ENCODE measurements at places on chromosomes 11 and 22.

DNA sequence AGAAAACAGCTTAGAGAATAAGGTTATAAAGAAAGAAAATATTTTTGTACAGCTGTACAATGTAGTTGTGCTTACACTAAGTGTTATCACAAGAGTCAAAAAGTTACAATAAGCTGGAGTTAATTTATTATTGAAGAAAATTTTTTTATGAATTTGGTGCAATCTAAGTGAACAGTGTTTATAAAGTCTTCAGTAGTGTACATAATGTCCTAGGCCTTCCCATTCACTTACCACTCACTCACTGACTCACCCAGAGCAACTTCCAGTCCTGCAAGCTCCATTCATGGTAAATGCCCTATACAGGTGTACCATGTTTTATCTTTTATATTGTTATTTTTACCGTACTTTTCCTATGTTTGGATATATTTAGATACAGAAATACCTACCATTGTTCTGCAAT lies 34.7 kb downstream of the GDPD4 start:
- no peak for DNase-seq

DNA sequence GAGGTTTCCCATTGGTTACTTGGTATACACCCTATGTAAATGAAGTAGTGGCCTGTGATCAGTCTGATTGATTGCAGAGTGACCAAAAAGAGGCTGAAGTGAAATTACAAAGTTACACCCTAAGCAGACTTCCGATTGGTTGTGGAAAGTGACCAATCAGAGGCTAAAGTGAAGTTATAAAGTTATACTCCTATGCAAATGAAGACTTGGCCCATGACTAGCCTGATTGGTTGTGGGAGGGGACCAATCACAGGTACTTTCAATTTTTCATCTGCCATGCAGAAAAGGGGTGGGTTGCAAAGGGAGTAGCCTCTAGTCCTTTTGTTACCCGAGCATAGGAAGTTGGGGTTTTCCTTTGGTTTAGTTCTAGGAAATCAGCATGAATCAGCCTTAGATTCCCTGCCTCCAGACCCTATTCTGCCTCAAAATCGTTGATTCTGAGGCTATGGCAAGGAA lies 18.1 kb upstream of the CSTF3 start:
- DNase-seq, result no peak

- DNase-seq, result no peak
Measured at GRCh38 chr11:33613404-33613803, 87.2 kb downstream of the C11orf91 start.

DNA sequence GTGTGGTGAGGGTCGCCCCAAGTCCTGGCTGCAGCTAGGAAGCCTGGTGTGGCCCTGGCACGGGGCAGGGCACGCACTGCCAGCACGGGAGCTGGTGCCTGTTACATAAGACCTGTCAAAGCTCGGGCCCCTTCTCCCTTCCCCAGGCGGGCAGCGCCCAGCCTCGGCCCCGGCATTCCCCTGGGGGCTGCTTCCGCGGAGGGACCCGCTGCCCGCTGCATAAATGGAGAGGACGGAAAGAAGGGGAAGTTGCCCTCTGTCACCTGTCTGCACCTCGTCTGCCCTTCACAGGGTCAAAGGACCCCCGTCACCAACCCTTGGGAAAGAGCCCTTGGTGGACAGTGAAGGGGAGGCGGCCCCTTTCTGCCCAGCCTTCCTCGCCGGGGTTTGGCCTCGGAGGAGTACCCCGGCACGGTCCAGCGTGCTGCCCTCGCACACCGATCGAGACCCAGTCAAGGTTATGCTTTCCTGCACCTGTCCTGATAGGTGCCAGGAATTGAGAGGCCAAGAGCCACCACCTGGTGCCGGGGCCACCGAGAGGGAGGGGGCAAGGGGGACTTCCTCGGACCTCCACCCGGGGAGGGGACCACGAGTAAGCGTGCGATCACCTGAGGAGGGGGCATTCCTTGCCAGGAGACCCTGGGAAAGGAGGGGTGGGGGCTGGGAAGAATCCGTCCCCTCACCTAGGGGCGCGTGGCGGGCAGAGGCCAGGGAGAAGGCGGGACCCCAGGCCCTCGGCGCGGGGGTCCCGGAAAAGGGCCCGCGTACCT lies 16.8 kb upstream of the MFRP start:
- DNase-seq, result no peak

DNA sequence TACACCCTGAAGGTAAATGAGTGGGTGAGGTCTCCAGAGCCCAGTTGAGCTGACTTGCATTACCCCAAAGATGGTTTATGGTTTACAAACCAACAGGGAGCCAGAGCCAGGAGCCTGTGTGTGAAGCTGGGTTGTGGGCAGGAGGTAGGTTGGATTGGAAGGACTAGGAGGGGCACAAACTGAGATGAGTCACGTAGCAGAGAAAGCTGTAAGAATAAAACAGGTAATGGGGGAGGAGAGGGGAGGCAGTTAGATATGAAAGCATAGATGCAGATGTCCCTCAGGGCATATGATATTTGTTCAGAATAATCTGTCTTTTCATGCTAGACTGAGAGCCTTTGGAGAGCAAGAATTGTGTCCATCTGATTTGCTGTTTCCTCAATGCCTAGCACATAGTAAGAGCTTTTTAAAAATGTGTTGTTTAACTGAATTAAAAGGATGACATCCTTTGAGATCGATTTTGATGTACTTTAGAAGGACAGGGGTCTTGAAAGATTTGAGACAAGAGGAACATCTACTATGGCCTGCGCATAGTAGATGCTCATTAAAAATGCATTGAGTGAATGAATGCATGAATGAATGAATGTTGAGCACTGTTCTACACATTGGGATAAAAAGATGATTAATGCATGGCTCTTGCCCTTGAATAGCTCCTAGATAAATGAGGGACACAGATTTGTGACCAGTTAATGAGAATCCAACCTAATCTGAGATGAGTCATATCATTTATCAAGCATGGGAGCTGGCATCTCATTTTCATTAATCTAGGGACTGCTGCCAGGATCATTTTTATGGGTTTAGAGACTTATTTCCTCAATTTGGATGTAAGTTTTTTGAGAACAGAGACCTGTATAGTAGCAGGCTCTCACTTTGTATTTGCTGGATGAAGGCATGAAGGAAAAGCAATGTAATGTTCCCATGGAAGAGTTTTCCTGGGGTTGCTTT lies 175.8 kb upstream of the BDNF start:
- DNase-seq, result no peak

DNA sequence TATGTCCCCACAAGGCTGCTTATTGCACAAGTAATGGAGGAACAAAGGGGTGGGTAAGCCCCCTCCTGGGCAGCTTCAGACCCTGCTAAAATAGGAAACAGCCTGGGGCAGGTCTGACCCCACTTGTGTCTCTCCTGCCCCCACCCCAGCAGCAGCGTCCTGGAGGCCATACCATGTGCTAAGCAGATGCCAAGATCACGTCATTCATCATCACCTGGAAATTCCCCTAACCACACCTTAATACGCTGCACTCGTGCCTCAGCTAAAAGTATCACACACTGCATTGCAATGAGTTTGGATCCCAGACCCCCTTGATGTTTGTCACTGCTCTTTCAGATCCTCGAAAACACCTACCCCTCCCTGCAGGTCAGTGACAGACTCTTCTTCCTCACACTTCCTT lies 27.8 kb upstream of the GGTLC2 start:
- no peak for DNase-seq

GRCh38 chr11:111766834-111767142 lies 599 bp upstream of the PPP2R1B start:
- no peak for DNase-seq

Data from Caco-2 (cell line).